ENCODE measurements at places on chromosomes 2 and 18. TPM values are rescaled to one million over a fixed set of nuclear protein-coding genes. Genes with fewer than 3 reads are reported as not detected.

GRCh38 chr18:12652861-12653401, 5.0 kb downstream of the SPIRE1 start:
- no peak for DNase-seq

GRCh38 chr2:71796174-71796593, 342.8 kb downstream of the DYSF start:
- DNase-seq: no peak

The CLEC4F gene
- not detected for polyA plus RNA-seq

The IWS1 gene
- 22.1 TPM for polyA plus RNA-seq

The SCTR gene
- polyA plus RNA-seq: not detected

Data from brain (organoid and tissue), 16 donors.